ENCODE measurements at places on chromosomes 6 and 20.

- DNase-seq = no peak
Observed at GRCh38 chr20:9581509-9581908, 67.1 kb downstream of the LAMP5 start.

DNA sequence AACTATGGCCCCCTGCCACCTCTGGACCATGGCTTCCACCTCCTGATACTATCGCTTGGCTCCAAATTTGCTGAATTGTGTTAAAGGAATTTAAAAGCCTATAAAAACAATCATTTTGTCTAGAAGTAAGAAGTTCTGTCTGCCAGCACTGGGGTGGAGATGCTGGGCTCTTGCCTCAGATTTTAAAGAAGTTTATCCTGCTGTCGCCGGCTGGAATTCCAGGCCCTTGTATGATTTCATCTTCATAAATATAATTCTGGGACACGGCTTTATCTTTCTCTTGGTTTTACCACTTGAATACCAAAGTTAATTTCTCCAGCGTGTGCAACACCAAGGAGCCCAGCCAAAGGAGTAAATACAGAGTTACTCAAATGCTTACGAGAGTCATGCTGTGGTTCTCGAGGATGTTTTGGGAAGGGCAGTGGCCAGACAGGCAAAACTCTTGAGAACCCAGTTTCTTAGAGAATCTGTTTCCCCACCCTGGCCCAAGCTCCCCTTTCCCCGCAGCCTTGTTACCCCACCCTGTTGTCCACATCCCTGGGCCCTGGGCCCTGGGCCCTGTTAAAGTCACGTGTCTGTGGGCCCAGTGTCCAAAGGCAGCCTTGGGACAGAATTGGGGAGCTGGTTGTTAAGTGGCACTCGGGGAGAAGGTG, 31.9 kb downstream of the C6orf89 start:
- no peak for DNase-seq

DNA sequence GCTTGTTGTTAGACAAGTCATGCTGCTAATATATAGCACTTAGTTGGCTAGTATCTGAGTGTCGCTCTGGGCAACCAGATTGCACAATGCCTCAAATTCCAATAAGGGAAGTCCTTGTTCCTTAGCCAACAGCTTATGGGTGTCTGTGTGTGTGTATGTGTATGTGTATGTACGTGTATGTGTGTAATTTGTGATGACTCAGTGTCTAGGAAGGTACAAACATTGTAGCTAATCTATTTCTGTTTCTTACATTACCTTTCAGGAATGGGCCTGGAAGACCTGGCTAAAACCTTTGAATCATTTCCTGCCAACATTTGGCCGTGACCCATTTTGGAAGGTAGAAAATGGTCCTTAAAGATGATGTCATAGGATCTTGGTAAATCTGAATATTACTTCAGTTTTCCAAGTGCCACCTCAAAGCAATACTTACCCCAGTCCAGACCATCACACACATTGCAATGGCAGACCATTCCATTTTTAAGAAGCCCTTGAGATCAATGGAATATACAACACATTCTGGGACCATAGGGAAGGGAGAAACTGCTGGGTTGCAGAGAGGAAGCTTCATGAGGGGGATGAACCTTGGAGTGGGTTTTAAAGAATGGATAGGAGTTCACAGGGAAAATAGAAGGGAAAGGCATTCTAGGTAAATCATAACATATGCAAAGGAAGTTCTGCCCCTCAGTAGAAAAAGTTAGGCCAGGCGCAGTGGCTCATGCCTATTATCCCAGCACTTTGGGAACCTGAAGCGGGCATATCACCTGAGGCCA, 25.1 kb downstream of the NEDD9 start:
- no peak for DNase-seq

- no peak for DNase-seq
Observed at GRCh38 chr6:163249651-163250101, 164.8 kb upstream of the QKI start.

GRCh38 chr6:96724641-96725040, 112.6 kb downstream of the GPR63 start:
- DNase-seq = no peak

DNA sequence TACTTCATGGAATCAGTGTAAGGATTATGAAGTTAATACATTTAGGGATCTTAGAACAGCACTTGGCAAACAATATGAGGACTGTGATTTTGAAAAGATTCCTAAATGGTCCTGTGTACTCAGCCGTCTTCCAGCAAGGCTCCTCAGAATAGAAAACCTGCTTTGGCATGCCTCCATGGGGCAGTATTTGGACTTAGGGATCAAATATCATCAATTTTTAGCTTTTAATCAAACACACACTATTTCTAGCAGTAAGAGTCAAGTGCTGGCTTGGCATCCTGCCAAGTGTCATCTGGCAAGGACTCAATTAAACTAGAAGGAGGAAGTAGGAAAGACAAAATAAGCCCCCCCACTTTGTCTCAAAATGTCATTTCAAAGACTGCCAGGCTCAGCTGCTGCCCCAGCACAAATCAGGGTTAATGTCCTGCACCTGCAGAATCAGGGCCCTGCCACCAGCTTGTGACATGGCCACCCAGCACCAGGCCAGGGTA, 40.8 kb downstream of the IYD start:
- DNase-seq = peak; percentile 4

DNA sequence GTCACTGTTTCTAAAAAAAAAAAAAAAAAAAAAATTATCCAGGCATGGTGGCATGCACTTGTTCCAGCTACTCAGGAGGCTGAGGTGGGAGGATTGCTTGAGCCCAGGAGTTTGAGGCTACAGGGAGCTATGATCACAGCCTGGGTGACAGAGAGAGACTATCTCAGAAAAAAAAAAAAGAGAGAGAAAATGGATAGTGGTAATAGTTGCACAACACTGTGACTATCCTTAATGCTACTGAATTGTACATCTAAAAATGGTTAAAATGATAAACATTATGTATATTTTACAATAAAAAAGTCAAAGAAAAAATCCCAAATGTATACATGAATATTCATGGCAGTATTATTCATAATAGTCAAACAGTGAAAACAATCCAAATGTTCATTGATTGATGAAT, 23.0 kb downstream of the FERMT1 start:
- DNase-seq = no peak

DNA sequence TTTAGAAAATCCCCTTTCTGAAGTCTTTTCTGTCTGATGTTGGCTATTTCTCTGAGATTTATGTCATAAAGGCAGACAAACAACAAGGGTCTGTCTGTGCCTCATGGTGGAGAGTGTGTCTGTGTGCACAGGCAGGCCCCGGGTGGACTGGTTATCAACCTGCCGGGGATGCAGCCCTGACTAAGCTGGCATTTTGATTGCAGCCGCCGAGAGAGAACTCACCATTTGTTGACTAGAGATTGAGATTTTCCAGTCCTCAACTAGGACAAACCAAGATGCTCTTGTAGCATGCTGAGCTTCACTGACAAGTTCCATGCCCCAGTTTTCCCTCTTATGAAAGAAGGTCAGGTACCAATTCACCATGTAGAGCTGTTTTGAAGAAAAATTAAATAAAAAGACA, 363.6 kb upstream of the CNR1 start:
- DNase-seq = no peak

- no peak for DNase-seq
Observed at GRCh38 chr20:14826543-14827313, 489.3 kb upstream of the FLRT3 start.

DNA sequence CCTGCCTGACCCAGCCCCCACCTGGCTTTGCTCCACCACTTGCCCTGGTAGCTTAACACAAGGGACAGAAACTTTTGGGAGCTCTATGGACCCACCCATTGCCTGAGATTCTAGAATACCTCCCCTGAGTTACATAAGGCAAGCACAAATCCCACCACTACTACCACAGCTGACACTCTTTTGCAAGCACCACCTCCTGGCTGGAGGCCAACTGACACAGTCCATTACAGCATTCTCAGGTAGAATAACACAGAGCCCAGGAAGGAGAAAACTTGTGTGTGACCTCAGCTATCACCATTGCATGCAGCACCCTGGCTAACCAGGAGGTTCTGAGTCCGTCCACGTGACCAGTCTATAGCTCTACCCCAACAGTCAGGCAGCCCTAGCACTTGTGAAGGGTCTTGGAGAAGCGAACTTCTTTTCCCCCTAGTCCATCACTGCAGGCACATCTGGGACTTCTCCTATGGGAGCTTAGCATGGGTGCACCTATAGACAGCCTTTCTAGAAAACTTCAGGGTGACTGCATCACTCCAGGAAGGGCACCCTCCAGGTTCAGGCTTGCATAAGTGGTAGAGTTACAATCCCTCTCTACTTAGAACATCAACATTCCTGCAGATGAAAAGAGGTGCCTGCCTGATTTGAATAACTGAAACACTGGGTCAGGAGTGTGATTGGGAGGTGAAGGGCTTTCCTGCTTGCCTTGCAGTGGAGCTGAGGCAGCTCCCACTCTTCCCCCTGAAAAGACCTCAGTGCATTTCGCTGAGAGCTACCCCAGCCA, 30.1 kb downstream of the CITED2 start:
- no peak for DNase-seq

GRCh38 chr6:12208190-12208589, 82.0 kb upstream of the EDN1 start:
- DNase-seq = no peak

- DNase-seq = no peak
Observed at GRCh38 chr6:44663860-44664634, 276.5 kb downstream of the CDC5L start.

- no peak for DNase-seq
Observed at GRCh38 chr6:53811082-53811481, 16.3 kb downstream of the LRRC1 start.

GRCh38 chr6:35016502-35017321, 124.4 kb downstream of the TCP11 start:
- no peak for DNase-seq

DNA sequence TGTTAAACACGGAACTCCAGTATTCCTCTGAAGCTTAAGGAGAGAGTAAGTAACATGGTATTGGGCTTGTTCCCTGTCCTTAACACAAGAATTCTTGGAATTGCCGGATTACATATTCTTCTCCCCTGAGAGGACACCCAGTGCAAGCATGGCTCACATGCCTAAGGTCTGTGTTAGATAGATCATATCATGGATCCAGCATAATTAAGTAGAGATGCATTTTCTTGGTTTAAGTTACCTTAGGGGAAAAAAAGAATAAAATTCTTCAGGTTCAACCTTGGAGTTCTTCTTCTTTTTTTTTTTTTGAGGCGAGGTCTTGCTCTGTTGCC, 53.9 kb downstream of the AKAP12 start:
- DNase-seq = no peak

DNA sequence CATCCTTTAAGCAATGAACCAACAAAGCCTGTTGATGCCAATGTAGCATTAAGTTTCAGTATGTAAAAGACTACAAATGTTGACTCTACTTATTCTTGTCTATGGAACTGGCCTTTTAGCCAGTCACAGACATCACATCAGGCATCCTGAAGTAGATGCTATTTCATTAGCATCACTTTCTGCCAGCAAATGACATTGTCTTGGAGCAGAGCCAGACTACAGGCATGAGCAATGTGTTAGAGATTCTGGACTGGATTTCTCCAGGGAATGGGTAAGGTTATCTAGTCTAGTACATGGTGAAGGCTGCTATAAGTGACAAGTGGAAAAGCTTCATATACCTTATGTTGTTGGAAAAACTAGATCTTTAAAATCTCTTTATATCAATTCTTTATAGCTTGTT, 142.9 kb downstream of the ADGRB3 start:
- peak; percentile 85 for DNase-seq

GRCh38 chr6:158661156-158661685, 11.4 kb downstream of the SYTL3 start:
- no peak for DNase-seq

Measured in NCI-H1694 (cell line).